ENCODE measurements at places on chromosomes 12 and 14.

DNA sequence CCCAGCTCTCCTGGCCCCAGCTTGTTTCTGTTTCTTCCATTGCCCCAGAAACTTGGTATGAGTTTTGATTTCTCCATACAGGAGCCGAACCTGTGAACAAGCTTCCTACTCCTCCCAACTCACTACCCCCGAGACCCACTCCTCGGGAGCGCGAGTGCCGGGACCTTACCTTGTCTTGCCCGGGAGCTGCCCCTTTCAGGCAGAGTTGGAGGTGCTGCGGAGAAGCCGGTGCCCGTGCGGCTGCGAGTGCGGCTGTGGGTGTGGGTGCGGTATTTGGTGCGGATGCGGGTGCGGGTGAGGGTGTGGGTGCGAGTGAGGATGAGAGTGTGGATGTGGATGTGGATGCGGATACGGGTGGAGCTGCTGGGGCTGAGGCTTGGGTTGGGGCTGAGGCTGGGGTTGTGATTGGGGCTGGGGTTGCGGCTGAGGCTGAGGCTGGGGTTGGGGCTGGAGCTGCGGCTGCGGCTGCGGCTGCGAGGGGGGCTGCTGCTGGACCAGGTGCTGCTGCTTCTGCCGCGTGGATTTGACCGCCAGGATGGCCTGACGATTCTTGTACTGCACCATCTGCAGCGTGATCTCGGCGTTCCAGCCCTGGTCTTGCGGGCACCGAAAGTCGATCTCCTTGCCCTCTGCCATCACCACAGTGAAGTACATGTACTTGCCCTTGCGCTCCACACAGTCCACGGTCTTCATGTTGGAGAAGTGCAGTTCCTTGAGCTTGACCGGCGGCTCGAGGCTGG lies 1.1 kb downstream of the PHLDA1 start:
- DNase-seq = peak; percentile 53

GRCh38 chr12:42039176-42039575 lies 105.5 kb downstream of the GXYLT1 start:
- DNase-seq = no peak

DNA sequence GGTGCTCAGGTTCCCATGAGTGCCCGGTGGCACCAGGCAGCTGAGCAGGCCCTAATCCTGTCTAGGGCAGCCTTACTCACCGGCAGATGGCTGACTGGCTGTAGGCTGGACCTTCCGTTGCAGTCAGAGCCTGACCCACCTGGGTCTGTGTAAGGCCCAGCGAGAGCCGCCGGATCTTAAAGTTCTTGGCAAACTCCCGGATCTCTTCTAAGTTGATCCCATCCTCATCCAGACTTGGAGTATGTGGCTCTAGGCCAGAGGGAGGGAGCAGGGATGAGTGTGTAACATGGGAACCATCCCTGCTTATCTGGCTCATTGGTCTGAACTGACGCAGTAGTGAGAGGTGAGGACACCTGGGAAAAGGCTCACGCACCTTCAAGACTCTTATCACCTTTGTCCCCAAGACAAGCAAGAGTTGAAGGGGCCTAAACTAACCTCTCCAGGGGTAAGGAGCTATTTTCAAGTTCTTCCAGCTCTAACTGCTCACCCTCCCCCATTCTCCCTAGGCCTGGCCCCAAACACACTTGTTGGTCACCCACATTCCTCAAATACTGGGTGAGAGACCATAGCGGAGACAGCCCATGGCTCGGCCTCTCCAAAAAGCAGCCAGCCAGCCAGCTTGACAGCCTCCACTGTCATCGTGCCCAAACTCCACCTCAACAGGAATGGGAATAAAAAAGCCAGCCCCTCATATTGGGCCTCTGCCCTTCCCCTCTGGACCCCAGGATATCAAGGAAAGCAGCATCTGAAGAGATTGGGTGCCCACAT lies 18.8 kb upstream of the TFCP2 start:
- no peak for DNase-seq

DNA sequence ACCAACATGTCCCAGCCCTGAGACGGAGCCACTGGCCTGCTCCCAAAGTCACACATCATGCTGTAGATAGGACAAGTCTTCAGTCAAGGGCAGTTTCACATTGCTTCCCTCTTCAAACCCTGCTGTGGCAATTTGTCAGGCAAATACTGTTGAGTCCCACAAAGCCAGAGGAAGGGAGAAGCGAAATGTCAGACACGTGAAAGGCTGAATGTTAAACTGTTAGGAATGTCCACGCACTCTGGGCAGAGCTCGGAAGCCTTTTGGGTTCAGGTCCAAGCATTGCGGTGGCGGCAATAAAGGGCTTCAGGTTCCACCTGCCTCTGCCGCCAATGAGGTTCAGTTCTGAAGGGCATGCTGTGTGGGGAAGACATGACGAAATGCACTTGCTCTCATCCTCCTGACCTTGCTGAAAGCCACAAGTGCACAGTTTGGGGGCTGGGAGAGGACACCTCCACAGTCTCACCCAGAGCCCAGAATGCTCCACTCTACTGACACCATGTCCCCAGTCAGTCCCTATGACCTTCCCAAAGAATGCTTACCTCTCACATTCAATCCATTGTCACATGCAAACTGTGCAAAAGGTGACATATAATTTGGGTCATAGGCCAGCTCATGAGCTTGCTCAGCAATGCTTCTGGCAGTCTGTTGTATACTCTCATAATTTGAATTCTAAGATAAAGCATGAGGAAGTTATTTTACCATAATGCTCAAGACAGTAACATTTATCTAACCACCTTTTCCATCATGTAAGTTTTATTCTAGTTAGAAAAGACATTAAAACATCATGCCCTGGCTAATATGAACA lies 35.7 kb downstream of the RAD9B start:
- no peak for DNase-seq

DNA sequence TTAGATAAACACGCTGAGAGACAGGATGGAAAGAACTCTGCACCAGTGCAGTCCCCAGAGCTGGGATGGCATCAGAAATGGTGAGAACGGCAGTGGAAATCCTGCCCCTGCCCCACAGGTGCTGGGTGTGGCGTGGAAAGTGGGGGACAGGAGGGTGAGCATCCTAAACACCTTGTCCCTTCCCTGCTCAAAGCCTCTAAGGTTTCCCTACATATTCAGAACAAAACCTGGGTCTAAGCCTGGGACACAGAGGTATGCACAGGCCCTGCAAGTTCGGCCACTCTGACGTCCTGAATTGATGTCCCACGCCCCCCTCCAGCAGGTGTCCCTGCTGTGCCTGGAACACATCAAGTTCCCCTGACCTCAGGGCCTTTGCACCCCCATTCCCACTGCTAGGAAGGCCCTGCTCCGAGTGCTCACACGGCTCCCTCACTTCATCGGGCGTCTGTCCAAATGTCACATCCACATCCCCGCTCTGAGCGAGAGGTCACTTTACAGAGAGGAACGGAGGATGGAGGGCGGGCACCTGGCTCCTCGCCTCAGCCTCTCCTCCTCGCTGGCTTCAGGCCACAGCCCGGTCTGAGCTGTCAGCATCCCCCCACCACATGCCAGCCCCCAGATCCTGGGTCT lies 38.5 kb upstream of the SFSWAP start:
- DNase-seq = no peak

- DNase-seq = no peak
Measured at GRCh38 chr12:230925-231671, 17.1 kb upstream of the SLC6A12 start.

- DNase-seq = no peak
Measured at GRCh38 chr14:63212776-63213500, 8.7 kb downstream of the RHOJ start.

DNA sequence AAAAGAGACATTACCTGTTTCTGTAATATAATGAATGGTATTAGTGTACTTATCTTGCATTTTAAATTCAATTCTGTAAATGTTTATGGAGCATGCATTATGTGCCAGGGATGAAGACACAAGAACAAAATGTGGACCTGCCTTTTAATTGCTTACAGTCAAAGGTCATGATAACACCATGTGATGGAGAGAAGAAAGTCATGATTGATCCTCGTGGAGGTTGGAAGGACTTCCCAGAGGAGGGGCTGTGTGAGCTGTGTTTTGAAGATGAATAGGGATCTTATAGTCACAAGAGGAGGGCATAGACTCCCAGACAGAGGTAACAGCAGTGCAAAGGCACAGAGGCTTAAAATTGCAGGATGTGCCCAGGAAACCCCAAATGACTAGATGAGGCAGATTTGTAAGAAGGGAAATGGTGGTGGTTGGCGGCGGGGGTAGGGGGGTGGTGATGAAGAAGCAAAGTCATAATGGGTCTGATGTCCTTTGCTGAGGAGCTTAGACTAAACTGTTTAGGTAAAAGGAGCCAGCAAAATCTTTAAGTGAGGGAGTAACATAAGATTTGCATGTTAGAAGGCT lies 151.5 kb downstream of the PRKCH start:
- no peak for DNase-seq

- DNase-seq = no peak
Measured at GRCh38 chr14:22464422-22465142, 124.4 kb downstream of the DAD1 start.

DNA sequence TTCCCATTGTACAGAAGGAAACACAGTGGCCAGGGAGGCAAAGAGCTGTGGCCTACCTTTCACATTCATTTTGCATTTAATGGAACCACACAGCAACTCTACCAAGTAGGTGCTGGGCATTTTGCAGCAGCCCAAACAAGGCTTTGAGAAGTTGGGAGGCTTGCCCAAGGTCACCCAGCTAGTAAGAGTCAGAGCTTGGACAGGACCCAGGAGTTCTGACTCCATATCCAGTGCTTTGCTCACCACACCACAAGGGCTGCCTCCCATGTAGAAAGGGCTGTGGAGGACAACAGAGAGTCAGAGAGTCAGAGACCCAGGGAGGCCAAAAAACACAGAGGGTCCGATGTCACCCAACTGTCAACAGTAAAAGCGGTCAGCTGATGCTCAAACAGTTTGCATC lies 400.2 kb downstream of the BCL11B start:
- no peak for DNase-seq

- no peak for DNase-seq
Measured at GRCh38 chr14:79318371-79318770, 892.9 kb downstream of the DIO2 start.

GRCh38 chr14:80522936-80523335 lies 311.6 kb upstream of the DIO2 start:
- no peak for DNase-seq

GRCh38 chr14:61699027-61699426 lies 3.7 kb downstream of the HIF1A start:
- no peak for DNase-seq

- peak; percentile 69 for DNase-seq
Measured at GRCh38 chr12:1939801-1940607, 21.6 kb upstream of the CACNA2D4 start.

GRCh38 chr12:13149411-13149810 lies 45.9 kb upstream of the GSG1 start:
- no peak for DNase-seq

DNA sequence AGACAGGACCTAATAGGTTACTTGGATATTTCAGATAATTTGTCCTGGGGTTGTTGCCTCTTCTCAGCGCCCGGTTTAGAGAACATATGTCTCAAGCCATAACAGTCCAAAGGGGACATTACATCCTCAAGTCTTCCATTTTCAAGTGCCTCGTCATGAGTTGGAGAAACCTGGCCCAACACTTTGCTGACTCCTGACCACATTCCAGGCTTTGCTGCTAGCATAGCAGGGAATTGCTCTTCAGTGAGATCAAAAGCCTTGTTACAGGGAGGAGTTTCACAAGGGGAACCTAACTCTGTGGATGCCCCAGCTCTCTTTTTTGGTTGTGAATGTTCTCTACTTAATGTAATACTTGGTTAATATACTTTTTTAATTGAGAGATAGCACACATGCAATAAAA lies 8.2 kb upstream of the MMP19 start:
- DNase-seq = no peak

DNA sequence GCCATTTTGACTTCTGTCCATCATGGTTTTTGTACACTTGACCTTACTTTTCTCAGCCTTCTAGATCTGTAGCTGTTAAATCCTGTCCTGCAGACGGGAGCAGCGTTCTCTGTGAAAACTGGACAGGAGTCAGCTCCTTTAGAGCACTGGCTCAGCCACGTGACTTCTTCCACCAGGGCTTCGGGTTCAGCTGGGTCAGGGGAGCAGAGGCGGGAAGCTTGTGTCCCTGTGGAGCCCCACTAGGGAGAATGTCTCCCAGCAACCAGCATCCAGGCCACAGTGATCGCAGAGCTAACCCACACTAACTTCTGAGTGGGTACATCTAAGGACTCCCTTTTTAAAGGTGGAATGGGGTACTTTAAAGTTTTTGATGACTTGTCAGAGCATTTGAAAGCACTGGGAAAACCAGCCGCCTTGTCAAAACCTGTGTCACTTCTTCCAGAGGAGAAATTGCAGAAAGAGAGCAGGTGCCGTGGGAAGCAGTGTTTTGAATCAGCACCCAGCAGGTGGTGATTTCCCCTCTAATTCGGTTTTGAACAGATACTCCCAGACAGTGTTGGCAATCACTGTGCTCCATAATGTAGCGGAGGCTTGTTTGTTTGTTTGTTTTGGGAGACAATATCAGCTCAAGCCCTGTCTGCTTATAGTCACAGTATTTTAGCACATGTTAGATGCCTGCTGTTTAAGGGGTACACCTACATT lies 17.9 kb downstream of the DERA start:
- no peak for DNase-seq

DNA sequence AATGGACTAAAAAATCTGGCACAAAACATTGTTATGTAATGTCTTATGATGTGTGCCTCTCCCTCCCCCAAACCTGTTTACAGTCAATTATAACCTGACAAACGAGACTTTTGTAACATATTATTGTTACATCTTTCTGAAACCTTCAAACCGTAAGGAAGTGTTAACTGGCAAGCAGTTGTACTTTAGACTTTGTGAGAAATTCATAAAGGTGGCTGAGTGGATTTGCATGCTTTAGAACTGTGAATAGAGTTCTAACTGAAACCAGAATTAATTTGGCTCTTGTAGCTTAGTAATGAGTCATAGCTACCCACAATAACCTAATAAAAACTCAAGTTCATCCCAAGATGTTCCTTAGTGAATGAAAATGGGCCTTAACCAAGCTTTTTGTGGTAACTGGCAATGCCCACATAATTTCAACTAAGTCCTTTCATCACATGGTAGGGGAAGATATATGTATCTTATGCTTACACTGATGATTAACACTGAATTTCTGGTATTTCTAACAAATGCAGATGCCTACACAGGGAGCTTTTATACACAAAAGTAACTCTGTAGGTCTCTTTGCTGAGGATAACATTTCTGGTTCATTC lies 29.7 kb downstream of the RAD9B start:
- DNase-seq = no peak

DNA sequence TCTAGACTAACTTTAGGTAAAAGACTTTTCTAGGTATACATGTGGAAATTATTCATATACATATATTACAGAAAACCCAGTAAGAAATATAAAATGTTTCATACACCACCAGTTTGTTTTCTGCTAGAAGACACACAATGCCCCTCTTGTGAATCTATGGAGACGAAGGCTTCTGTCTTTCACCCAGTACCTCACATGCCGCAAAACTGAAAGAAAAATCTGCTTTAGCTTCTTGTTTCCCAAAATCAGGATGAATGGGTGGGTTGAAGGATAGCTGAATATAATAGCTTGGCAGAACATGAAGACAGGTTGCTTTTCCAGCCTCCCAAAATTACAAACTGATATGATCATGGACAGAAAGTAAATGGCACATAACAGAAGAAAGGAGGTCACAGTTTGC lies 1.3 kb downstream of the TAS2R30 start:
- no peak for DNase-seq

- no peak for DNase-seq
Measured at GRCh38 chr14:102183886-102184285, 44.2 kb downstream of the WDR20 start.
